ENCODE measurements at places on chromosomes 11 and 22.
A peak's percentile ranks its signal among the peaks of the same experiment; 100 is the strongest.

- DNase-seq: no peak
Observed at GRCh38 chr11:103487113-103487512, 377.9 kb downstream of the DYNC2H1 start.

DNA sequence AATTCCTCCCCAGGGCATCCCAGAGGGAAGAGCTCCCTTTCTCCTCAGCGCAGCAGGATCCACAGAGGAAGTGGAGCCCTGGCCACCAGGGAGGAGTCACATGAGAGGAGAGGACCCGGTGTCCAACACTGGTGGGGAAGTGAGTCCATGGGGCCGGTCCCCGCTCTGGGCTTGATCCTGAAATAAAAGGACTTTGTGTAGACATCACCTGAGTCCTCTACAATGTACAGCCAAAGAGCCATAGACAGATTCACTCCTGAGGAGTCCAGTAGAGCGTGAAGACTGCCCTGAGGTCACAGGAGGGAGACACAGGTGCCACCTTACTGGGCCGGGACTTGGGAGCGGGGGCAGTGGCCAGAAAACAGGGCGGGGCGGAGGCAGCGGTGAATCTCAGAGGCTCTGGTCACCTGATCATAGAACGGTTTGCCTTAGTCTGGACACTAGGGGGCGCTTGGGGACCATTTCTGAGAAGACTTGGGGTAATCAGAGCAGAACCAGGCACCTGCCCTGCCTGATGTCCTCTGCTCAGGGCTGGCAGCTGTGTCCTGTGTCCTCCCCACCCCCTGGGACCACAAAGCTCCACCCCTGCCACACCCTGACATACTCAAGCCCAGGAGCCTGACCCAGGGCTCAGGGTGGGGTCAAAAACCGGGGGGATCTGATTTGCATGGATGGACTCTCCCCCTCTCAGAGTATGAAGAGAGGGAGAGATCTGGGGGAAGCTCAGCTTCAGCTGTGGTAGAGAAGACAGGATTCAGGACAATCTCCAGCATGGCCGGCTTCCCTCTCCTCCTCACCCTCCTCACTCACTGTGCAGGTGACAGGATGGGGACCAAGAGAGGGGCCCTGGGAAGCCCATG, 112.7 kb downstream of the VPREB1 start:
- DNase-seq: peak; percentile 86

DNA sequence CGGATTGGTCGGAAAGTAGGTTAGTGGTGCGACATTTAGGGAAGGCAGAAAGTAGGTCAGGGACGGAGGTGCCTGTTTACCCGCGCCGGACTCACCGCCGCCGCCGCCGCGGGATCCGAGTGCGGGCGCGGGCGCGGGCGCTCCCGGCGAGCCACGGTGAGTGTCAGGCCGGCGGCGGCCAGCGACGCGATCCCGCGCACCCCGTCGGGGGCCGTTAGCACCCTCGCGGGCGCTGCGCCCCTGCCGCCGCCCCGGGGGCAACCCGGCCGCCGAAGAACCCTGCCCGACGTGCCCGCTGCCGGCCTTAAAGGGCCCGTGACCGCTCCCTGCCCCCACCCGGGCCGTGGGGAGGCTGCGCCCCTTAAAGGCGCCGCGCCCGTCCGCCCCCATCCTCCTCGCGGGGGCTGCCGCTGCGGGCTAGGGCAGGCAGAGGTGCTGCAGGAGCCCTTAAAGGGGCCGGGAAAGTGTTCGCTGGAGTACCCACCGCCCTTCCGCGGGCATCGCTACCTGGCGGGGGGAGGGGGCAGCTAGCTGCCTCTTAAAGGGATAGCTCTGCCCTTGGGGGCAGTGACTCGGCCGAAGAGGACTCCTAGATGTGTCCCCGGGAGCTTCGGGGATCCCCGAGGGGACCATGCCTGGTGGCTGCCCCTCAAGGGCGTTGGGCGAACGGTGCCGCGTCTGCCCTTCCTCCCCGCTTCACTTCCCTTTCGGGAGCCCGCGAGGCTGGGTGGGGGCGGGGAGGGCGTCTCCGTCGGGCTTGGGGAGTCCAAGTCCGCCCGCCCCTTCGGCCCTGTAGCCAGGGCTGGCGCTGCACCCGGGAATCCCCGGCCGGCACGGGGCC, at the start of gene BMAL1:
Gene BMAL1 (plus strand): TSS at position 23 of the 841 bp plus-strand sequence. CDS start 76,519 bp downstream, outside the sequence.
- peak; percentile 76 for DNase-seq

- no peak for DNase-seq
Observed at GRCh38 chr11:409008-409599, 5.7 kb downstream of the SIGIRR start.

GRCh38 chr11:62922653-62923431, 1.7 kb upstream of the CHRM1 start:
- DNase-seq: no peak

DNA sequence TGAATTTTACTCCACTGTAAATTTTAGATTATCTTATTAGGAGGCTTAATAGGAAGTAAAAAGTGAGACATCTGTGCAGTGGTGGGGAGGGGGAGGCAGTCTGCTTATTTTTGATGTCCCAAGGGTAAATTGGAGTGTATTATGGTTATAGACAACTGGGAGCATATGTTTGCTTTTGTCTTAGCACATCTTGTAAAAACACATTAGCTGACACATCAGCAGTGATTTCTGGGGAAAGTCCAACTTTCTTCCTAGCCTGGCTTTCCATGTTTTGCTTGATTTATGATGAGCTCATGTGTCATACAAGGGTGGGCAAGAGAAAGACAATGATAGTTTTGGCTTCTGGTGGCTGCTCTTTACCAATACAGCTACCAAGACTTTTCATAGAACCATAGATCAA, 4.0 kb downstream of the ANO3 start:
- no peak for DNase-seq

DNA sequence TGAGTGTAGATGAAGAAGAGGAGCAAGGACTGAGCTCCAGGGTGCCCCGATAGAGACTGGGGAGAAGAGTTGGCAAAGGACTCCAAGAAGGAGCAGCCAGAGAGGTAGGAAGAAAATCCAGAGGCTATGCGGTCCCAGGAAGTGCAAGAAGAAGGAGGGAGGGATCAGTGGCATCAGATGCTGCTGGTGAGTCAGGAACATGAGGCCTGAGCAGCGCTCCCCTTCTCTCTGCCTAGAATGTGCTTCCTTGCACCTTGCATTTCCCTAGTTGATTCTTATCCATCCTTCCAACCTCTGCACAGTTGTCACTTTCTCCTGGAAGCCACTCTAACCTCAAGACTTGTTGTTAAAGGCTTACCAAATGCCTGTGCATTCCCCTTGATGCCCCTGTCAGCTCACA, 21.3 kb downstream of the KCNC1 start:
- DNase-seq: no peak

GRCh38 chr11:73204711-73205121, 13.4 kb upstream of the P2RY2 start:
- no peak for DNase-seq

DNA sequence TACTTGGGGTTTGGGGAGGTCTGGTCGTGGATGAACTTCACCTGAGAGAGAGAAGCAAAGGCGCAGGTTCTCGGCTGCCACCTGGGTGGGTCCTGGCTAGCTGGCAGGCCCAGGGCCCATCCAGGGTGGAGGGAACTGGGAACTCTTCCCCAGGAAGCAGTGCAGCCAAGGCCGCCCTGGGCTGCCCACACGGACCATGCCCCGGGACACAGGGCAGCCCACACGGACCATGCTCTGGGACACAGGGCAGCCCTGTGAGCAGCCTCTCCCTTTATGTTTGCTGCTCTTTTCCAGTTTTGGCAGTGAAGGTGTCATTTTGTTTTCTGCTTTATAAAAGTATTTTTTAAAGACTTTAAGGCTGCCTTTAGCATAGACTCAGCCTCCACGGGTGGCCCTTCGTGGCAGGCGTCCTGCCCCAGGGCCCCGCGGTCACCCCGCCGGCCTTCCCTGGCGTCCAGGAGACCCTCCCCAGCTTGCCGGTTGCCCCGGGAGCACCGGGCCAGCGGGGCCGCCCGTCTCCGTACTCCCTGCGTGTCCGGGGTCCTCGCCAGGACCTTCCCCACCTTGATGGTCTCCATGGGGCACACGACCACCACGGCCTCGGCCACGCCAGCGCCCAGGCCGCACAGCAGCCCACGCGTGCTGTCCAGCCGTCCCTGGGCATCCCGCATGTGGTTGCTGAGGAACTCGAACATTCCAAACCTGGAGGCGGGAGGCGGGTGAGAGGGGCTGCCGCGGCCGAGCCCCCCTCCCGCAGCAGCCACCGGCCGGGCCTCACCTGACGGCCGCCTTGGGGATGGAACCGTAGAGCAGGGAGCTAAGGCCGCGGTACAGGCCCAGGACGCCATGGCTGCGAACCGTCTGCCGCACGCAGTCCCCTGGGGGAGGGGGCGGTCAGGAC, 1.1 kb downstream of the SLC25A1 start:
- peak; percentile 25 for DNase-seq

- no peak for DNase-seq
Observed at GRCh38 chr11:92376680-92377079, 152.1 kb downstream of the FAT3 start.

DNA sequence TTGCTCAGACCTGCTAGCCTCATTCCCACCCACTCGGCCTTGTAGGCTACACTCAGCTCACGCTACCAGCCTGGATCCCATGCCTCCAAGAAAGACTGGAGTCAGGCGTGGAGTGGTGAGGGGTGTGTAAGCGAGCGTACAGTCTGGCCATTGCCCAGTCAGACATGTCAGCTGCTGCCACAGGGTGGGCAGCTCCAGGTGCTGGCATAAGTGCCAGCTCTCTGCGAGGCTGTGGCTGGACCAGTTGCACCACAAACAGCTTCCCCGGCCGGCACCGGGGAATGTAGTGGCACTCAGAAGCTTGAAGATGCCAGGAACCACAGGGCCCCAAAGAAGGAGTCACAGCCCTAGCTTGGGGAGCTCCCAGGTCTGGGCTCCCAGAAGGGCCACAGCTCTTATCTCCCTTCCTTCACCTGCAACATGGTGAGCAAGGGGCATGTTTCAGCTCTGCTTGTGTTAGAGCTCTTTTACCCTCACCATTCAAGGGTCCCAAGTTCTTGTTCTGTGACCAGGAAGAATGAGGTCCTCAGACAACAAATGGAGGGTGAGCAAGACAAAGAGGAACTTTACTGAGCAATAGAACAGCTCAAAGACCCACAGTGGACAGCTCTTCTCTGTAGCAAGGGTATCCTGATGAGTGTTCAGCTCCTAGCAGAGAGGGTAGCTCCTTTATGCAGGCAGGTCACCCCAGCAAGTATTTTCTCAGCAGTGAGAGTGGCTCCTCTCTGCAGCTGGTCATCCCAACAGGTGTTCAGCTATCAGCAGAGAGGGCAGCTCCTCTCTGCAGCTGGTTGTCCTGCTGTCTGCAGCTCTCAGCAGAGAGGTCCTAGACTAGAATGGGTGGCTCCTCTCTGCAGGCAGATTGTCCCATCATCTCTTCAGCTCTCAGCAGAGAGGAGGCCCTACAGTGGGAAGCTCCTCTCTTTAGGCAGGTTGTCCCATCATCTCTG, 6.0 kb downstream of the SBF2 start:
- DNase-seq: no peak

- DNase-seq: peak; percentile 57
Observed at GRCh38 chr11:7596975-7597391, 76.3 kb downstream of the CYB5R2 start.

DNA sequence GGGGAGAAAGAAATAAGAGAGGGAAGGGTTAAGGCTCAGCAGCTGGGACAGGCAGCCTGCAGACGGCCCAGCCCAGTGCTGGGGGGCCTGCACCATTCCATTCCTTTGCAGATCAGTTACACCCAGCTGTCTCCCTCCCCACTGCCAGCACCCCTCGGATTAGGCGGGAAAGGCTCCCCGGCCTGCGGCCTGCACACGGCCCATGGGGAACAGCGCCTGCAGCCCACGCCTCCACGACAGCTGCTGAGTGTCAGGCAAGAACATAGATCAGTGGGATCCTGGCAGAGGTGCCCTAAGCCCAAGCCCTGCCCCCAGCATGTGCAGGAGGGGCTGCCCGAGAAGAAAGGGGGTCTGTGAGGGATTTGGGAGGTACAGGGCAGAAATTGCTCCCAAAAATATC, 65.8 kb upstream of the MYOD1 start:
- DNase-seq: no peak

- DNase-seq: no peak
Observed at GRCh38 chr11:8739309-8739793, 56.8 kb downstream of the RPL27A start.

DNA sequence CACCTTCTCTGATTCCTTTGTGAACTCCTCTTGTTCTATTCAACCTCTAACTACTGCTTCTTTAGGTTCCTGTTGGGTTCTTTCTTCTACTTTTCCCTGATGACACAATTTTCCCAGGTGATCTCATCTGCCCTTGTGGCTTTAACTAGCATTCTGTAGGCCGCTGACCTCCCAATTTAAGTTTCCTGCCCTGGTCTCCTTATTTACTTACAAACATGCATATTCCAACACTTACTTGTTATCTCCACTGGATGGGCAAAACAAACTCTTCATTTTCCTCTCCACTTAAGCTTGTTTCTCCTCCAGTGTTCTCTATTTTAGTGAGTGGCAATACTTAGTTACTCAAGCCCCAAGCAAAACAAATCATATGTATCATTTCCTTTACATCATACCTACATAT, 734.5 kb downstream of the METTL15 start:
- DNase-seq: no peak

- DNase-seq: no peak
Observed at GRCh38 chr11:119423509-119424254, 710 bp upstream of the THY1 start.

GRCh38 chr11:104163100-104164027, 583 bp downstream of the PDGFD start:
- peak; percentile 25 for DNase-seq

DNA sequence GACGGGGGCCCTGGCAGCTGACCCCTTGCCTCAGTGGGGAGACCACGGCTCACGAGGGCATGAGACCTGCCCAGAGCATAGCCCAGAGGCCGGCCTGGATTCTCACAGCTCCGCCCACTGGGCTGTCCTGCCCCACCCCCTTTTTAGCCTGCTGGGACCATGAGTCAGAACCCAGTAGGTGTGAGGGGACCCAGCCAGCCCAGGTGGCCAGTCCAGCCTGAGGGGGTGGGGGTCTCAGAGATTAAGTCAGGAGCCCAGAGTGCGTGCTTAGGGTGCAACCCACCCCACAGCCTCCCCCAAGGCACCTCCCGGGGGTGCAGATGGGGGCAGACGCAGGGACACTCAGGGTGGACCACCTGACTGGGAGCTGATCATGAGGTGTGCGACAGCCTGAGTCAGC, 40.1 kb upstream of the PPARA start:
- no peak for DNase-seq

DNA sequence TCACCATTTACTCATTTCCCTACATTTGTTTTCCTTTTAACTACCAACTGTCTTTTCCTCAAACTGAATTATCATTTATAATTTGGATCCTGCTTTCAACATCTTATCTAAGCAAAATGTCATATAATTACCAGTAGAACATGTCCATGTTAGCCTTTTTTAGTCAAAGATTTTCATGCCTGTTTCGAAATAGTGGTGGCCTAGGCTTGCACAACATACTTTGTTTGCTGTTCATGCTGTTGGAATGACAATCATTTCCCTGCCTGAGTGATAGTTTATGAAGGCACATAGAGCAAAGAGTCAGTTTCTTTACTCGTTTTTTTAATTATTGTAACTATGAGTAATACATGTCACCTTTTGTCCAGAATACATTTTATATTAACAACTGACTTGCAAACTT, 144.3 kb upstream of the ANO3 start:
- DNase-seq: no peak

GRCh38 chr22:44389181-44389580, 76.4 kb upstream of the SHISAL1 start:
- DNase-seq: no peak

- no peak for DNase-seq
Observed at GRCh38 chr11:72760539-72761405, 8.6 kb upstream of the ARAP1 start.
